ENCODE measurements at places on chromosomes 2 and 18.

DNA sequence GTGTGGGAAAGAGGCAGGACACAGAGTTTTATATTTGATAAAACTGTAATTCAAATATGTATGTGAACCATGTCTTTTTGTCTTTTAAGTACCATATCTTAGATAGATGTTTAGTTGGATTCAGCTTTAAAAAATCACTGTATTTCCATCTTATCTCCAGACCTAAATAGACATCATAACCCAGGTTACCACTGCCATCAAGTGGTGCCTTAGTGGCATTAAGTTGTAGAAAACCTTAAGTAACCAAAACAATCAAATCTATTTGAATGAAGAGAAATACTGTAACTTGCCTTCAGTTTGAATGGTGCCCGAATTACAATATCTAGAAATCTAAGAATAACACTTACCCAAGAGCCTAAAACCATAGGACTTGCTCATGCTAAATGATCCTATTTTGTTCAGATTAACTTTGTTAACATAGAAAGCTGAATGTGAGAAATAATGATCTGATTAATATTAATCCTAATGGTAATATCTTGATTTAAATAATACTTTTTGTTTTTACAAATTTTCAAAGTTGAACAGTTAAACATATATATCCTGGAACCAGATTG, 92.5 kb upstream of the MAP2 start:
- no peak for DNase-seq

DNA sequence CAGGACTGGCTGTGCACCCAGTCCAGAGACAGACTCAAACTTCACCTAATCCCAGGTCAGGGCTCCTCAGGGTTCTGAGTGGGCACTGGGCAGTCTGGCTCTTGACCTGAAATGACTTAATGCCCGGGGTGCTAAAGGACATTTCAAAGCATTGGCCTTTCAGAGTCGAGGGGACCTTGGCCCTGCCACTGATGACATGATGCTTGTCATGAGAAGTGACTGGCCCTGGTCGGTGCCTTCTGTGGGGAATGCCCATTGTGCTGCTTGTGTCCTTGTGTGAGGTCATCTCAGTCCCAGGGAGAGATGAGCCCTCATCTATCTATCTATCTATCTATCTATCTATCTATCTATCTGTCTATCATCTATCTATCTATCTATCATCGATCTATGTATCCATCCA, 81.3 kb downstream of the CTAGE1 start:
- DNase-seq, result no peak

DNA sequence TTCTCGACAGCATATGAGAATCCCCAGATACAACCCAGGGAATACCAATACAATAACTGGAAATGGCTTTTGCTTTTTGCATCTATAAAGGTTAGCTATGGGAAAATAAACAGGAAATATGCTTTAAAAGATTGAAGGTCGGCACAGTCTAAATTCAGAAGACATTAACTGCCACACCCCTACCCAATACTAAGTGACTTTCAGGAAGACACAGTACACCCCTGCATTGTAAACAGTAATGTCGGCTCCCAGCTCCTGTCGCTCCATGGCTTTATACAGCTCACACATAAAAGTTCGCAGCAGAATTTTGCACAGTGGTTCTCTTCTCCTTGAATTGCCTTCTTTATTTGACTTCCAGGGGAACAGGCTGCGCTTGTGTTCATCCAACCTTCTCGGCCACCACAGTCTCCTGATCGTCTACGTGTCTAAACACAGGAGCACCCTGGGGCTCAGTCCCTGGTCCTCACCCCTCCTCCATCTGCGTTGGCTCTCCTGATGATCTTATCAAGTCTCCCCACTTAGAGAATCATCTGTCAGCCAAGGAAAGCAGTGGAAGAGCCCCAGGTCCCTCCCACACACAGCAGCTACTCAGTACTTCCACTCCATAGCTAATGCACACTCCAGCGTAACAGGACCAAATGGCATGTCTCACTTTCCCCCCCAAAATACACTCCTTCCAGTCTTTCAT, 22.7 kb downstream of the CYB5A start:
- DNase-seq, result no peak

- no peak for DNase-seq
These were observed 276.0 kb downstream of the AGPS start for GRCh38 chr2:177668617-177669016.

DNA sequence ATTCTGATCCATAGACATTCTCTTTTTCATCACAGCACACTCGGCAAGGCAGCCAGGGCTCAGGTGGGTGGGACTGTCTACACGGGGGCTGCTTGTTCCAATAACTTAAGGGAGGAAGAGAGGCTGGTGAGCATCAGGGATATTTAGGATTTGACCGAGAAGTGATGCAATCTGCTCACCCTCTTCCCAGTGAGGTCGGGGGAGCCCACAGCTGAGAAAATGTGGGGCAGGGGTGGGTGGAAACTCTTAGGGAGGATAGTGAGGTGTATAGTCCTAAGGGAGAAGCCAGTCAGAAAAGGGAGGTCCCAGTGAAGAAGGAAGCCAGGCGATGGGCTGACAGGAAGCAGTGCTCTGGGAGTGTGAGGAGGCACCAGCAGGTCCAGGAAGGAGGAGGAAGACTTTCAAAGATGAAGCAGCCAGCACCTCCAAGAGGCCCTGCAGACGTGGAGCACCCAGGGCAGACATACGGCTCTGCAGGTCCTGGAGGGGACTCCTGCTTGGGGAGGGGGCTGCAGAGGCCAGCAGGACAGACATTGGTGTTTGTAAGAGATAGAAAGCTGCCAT, 76.8 kb downstream of the GYPC start:
- DNase-seq, result no peak

- no peak for DNase-seq
These were observed 134.9 kb upstream of the OTOS start for GRCh38 chr2:240275386-240275785.

DNA sequence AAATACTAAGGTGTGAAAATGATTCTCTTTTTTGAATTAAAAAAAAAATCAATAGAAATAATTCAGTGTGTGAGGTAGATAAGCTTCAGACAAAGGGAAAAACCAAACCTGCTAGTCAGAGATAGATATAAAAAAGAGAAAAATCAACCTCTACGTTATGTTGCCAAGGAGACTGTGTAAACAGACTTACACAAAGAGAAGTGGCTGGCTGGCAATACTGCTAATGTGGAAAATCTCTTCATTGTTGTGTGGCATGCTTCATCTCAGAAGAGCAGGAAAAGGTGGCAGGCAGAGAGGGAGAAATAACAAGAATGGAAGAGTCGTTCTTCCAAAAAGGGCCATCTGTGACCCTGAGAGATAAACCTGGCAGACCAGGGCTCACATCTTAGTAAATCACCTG, 200.8 kb downstream of the SLC8A1 start:
- no peak for DNase-seq

DNA sequence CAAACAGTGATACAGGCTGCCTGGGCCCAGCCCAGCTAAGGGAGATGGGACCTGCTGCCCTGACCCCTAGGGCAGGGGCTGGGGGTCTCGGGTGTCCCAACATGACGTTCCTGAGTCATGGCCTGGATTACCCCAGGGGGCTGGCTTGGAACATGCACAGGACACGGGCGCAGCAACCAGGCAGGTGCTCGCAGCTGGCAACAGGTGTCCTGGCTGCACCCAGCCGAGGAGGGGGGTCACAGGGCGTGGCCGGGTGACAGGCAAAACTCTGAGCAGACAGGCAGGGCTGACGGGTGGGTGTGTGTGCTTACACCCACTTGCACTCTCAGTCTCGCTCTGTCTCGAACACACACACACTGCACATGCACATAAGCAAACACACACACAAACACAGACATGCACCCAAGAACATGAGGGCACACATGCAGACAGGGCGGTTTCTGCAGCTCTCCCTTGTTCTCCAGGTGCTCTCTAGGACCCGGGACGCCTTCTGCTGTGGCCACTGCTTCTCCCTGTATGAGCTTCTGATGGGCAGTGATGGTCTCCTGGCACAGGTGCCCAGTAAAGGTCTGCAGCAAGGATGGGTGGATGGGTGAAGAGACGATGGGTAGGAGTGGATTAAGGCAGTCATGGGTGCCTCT, 33.7 kb upstream of the TAF1B start:
- DNase-seq, result no peak

DNA sequence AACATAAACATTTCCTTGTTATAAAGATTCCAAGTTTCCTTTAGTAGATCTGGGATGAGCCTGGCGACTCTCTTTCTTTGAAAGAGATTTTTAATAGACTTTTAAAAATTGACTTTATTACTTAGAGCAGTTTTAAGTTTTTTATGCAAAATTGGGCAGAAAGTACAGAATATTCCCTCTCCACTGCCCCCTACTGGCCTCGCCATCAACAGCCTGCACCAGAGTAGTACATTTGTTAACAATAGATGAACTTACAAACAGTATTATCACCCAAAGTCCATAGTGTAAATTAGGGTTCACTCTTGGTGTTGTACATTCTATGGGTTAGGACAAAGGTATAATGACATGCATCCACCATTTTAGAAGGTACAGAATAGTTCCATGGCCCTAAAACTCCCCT, 3.9 kb downstream of the MAP3K19 start:
- DNase-seq, result no peak

GRCh38 chr2:66832646-66833435, 397.9 kb downstream of the MEIS1 start:
- DNase-seq, result no peak

- no peak for DNase-seq
These were observed 488.7 kb upstream of the ID2 start for GRCh38 chr2:8193146-8193545.

- DNase-seq, result no peak
These were observed 12.9 kb upstream of the ANKRD53 start for GRCh38 chr2:70965506-70965905.

DNA sequence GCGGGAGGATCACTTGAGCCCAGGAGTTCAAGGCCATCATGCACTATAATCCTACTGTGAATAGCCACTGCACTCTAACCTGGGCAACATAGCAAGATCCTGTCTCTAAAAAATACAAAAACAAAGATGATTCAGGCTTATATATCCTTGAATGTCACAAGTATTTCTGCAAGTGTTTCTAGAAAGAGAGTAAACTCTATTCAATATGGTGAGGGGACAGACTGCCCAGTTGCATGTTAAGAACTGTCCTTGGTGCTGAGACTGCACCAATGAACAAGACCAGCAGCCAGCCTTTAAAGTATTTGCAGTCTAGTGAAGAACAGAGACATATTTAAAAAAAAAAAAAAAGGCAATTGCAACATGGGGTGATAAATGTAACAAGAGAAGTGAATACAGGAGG, 16.4 kb downstream of the MAP3K19 start:
- no peak for DNase-seq

GRCh38 chr2:239912171-239912937, 112.8 kb downstream of the NDUFA10 start:
- no peak for DNase-seq

DNA sequence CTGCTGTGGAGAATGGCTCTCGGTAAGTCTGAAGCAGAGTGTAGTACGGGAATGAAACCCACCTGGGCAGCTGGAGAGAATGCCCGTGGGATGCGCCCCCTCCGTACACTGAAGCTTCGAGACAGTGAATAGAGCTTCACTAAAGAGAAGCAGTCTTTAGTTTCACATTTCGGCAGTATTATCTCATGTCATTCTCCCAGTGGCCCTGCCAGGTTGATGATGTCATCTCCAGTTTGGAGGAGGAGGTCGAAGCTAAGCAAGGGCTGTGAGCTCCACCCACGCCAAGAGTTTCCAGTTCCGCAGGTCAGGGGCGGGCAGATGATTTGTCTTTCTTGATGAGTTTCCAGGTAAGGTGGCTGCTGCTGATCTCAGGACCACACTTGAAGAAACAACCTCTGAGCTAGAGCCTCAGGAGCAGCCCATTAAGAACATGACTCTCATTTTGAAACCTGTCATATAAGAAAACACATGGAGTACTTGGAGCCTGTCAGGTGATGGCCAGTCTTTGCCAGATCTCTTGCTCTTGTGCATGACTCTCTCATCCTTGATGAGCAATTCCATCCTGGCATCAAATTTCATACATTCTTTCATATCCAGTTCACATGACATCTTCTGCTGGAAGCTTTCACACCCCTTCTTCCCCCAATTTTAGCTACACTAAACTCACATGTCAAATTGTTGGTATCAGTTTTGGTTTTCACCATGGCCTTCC, 475.0 kb downstream of the RNF144A start:
- no peak for DNase-seq

DNA sequence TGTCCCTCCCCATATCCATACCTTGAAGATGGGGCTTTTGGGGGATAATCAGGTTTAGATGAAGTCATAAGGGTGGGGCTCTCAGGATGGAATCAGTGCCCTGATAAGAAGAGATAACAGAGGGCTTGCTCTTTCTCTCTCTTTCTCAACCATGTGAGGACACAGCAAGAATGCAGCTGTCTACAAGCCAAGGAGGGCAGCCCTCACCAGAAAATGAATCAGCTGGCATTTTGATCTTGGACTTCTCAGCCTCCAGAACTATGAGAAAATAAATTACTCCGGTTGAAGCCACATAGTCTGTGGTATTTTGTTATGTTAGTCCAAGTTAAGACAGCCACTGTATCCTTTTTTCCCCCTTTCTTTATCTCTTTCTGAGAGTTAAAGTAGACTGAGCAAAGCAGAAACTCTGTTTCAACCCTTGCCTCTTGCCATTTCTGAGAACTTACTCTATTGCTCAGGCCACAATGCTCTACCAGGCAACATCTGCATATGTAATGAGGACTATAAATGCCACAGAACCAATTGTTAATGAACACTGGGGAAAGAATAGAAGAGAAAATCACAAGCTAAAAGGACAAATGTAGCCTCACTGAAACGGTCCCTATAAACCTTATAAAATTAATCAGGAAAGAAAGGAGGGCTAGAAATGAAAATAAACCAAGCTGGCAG, 56.9 kb downstream of the SRBD1 start:
- no peak for DNase-seq

DNA sequence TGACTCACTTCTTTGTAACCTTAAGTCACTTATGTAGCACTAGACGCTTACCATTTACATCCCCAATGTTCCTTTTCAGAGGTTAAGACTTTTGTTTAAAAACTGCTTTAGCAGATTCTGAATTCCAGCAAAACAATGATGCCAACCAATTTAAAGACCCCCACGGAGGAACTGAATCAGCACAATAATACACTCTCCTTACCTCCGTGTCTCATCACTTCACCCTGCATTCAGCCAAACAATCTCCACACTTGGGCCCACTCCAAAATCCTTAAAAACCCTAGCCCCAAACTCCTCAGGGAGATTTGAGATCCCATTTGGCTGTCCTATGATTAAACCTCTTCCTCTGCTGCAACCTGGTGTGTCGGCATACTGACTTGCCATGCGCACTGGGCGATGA, 153.9 kb downstream of the B3GNT2 start:
- no peak for DNase-seq

GRCh38 chr2:53941749-53942148, 29.0 kb downstream of the PSME4 start:
- DNase-seq, result no peak

DNA sequence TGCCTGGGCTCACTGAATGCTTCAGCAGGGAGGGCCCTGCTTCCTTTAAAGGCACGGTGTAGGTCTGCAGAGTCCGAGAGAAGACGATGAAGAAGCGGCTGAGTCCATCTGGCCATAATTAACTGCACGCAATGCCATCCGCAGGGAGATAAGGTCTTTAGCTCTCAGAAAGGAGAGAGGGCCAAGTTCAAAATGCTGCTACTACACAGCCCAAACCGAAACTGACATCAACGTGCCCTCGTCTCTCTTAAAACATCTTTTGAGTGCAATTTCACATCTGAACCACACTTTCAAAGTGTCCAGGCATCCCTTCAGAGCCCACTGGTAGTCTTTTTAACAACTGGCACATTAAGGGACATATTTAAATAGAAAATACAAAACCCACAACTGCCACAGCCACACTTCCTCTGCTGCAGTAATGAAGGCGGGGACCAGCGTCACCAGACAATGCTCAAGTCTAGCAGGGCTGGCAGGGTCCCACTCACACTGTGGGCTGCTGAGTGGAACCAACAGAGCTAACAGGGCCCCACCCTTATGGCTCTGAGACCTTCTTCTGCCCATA, 35.8 kb downstream of the ST3GAL5 start:
- peak; percentile 46 for DNase-seq
